Naive thymus-derived CD8-positive, alpha-beta T cell (primary cell): ENCODE measurements at places on chromosomes 3 and 15.

DNA sequence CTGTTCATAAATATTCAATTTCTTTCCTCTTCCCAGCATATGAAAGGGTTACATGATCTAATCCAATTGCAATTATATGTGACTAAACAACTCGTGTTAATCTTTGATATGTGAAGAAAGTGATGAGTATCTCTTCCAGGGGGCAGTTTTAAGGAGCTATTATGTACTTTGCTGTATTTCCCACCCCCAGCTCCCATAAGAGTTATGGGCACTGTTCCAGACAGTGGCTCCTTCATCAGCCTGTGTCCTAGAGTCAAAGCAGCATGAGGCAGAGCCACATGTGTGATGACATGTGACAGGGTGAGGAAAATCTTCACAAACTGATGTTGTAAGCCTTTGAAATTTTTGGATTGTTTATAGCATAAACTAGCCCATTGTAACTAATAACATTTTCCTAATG is 315.4 kb downstream of the DIPK2A start:
- H3K4me1 ChIP-seq: no peaks in the 10 kb centered on the region
- no peaks in the 10 kb centered on the region for H3K36me3 ChIP-seq
- no peaks in the 10 kb centered on the region for H3K27me3 ChIP-seq
- no peak overlapping the region for H3K27ac ChIP-seq

DNA sequence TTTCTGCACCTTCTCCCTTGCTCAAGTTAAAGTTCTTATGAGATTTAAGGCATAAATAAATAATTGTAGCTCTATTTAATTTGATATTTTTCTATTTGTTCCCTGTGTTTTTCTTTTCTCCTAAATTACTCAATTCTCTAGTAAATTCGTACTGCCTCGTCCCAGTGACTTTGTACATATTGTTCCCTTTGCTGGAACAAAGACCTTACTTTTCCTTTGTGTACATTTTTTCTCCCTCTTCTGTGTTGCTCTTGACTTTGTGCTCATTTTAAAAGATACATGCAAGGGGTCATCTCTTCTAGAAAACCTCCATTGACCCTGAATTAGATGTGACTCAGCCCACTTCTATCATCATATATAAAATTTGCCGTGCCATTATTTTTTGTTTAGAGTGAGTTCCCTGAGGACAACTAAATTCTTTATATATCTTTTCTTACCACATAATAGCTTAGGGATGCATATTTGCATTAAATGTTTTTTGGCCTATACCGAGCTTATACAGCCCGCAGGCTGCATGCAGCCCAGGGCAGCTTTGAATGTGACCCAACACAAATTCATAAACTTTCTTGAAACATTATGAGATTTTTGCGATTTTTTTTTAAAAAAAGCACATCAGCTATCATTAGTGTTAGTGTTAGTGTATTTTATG is 29.6 kb downstream of the PPP4R2 start:
- H3K4me1 ChIP-seq: peaks cover 90% of the 10 kb centered on the region
- no peak overlapping the region for H3K27ac ChIP-seq
- H3K4me3 ChIP-seq: no peak overlapping the region
- H3K27me3 ChIP-seq: no peaks in the 10 kb centered on the region

- H3K36me3 ChIP-seq: peaks cover 26% of the 10 kb centered on the region
- H3K4me3 ChIP-seq: peak overlapping the region; percentile 99
- H3K4me1 ChIP-seq: peaks cover 47% of the 10 kb centered on the region
Observed at GRCh38 chr3:186931532-186932280, 1.4 kb downstream of the ST6GAL1 start.

GRCh38 chr3:2172561-2173171 is 74.0 kb downstream of the CNTN4 start:
- DNase-seq: no peak
- H3K4me1 ChIP-seq: no peaks in the 10 kb centered on the region
- H3K4me3 ChIP-seq: no peak overlapping the region
- no peaks in the 10 kb centered on the region for H3K36me3 ChIP-seq
- H3K27ac ChIP-seq: no peak overlapping the region

DNA sequence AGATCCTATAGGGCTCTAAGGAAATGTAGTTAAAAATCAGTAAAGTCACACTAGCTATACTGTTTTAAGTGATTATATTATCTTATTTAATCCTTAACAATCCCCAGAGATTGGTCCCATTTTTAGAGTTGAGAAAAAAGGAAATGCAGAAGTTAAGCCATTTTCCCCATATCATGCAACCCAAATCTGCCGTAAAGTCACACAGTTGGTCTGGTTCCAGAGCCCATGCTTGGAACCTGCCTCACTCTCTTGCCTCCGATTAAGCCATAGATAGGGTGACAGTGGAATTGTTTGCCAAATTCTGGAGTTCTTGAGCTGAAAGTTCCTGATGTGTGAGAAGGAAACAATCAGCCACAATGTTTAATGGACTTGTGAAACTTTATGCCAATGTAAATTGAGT is 2.3 kb upstream of the P2RY13 start:
- H3K27ac ChIP-seq: no peak overlapping the region
- H3K36me3 ChIP-seq: no peaks in the 10 kb centered on the region
- H3K27me3 ChIP-seq: peaks cover 5% of the 10 kb centered on the region
- DNase-seq: no peak
- H3K4me1 ChIP-seq: peaks cover 16% of the 10 kb centered on the region

- peak; percentile 88 for DNase-seq
- H3K4me1 ChIP-seq: peaks cover 3% of the 10 kb centered on the region
- H3K27me3 ChIP-seq: no peaks in the 10 kb centered on the region
- H3K36me3 ChIP-seq: peaks cover 22% of the 10 kb centered on the region
- H3K4me3 ChIP-seq: peak within 1 kb of the TSS; percentile 100
Observed at GRCh38 chr15:63157118-63157843, at the start of gene RPS27L. TSS of gene RPS27L (minus strand) at chr15:63157477. CDS start at chr15:63157405, 72 bp downstream.

DNA sequence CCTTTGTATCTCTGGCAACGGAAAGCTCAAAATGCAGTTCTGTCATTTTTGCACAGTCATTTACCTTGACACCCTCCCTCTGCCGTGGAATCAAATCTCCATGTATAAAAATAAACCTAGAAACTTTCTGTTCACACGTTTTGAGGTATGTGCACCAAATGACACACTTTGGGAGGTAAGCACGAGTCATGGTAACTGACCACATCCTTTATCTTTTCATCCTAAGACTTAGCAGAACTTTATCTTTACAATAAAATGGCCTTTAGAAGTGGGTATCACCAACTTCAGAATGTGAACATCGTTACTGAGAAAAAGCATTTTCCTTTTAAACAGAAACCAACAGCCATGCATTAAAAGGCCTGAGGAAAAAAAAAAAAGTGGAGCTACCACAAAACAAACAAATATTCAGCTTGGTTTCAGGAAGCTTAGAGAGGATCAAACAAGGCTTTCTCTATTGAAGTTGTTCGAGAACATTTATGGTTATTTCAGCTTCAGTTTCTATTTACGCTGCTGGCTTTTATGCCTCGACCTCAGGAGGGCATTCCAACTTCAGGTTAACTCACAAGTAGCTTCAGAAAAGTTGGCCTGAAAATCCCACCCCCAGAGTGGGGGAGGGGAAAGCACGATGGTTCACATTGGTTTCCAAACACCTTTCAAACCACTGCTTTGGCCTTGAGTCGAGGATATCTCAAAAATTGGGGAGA is 171.1 kb upstream of the ICE2 start:
- DNase-seq: peak; percentile 66
- H3K36me3 ChIP-seq: no peaks in the 10 kb centered on the region
- H3K4me3 ChIP-seq: peak overlapping the region; percentile 84
- no peaks in the 10 kb centered on the region for H3K27me3 ChIP-seq
- peaks cover 37% of the 10 kb centered on the region for H3K4me1 ChIP-seq
- H3K27ac ChIP-seq: peak overlapping the region; percentile 85

DNA sequence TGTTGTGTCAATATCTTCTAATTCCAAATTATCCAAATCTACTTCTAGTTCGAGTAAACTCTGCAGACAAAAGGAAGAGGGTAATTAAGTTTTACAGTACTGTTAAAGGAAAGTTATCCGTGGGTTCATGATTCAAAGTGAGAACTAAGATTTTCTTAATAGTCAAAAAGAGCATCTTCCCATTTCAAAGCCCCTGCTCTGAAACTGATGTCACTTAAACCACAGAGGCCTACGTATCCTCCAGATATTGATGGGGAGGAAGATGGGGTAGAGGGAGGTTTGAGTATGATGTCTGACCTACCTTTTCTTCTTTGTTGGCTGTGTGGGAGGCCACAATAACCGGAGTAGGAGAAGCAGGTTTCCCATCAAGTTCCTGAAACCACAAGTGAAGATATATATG is 14.1 kb downstream of the MRPS22 start:
- H3K4me3 ChIP-seq: no peak overlapping the region
- H3K4me1 ChIP-seq: peaks cover 1% of the 10 kb centered on the region
- H3K27me3 ChIP-seq: no peaks in the 10 kb centered on the region
- H3K36me3 ChIP-seq: peaks cover 92% of the 10 kb centered on the region
- no peak for DNase-seq

DNA sequence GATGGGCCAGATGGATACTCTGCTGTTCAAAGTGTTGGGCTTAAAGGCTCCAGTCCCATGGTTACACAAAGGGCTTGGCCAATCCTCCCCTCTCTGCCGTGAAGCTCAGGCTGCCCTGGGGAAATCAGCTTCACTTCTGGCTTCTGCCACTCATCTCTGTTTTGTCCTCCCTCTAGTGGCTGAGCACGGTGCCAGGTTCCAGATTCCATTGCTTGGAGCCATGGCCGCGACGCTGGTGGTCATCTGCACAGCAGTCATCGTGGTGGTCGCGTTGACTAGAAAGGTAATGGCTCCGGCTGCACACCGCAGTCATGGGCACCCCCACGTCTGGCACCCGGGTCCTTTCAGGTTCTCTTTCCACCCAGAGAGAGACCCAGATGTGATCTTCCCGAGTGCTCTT is 5.6 kb downstream of the TIGIT start:
- no peaks in the 10 kb centered on the region for H3K27me3 ChIP-seq
- H3K36me3 ChIP-seq: no peaks in the 10 kb centered on the region
- peaks cover 15% of the 10 kb centered on the region for H3K4me1 ChIP-seq
- H3K27ac ChIP-seq: peak overlapping the region; percentile 12
- DNase-seq: peak; percentile 37

DNA sequence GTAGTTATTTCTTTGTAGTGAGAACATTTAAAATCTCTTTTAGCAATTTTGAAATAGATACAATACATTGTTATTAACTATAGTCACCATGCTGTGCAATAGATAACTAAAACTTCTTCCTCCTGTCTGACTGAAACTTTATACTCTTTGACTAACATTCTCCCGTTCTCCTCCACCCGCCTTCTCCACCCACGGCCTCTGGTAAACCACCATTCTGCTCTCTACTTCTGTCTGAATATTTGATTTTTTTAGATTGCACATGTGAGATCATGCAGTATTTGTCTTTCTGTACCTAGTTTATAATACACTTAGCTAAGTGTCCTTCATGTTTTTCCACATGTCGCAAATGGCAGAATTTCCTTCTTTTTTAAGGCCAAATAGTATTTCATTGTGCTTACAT is 72.8 kb upstream of the RBM5 start:
- no peak for DNase-seq
- H3K4me3 ChIP-seq: no peak overlapping the region
- peak overlapping the region; percentile 1 for H3K27ac ChIP-seq
- H3K4me1 ChIP-seq: no peaks in the 10 kb centered on the region
- H3K27me3 ChIP-seq: no peaks in the 10 kb centered on the region
- peaks cover 10% of the 10 kb centered on the region for H3K36me3 ChIP-seq
